ENCODE measurements at places on chromosomes 11 and 22. TPM values are rescaled to one million over a fixed set of nuclear protein-coding genes. Genes with fewer than 3 reads are reported as not detected.

DNA sequence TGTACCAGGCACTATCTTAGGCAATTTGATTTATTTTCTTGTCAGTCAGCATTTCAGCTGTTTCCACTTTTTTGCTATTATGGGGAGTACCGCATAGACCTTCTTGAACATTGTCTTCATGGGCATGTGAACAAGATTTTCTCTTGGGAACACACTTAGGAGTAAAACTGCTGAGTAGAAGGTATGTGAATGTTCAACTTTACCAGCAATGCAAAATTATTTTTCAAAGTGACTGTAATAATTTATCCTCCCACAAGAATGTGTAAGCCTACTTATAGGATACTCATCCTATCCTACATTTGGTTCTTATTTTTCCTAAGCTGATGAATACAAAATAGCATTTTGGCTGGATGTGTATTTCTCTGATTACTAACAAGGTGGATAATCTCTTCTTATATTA lies 132.0 kb upstream of the NAV2 start:
- DNase-seq = no peak

DNA sequence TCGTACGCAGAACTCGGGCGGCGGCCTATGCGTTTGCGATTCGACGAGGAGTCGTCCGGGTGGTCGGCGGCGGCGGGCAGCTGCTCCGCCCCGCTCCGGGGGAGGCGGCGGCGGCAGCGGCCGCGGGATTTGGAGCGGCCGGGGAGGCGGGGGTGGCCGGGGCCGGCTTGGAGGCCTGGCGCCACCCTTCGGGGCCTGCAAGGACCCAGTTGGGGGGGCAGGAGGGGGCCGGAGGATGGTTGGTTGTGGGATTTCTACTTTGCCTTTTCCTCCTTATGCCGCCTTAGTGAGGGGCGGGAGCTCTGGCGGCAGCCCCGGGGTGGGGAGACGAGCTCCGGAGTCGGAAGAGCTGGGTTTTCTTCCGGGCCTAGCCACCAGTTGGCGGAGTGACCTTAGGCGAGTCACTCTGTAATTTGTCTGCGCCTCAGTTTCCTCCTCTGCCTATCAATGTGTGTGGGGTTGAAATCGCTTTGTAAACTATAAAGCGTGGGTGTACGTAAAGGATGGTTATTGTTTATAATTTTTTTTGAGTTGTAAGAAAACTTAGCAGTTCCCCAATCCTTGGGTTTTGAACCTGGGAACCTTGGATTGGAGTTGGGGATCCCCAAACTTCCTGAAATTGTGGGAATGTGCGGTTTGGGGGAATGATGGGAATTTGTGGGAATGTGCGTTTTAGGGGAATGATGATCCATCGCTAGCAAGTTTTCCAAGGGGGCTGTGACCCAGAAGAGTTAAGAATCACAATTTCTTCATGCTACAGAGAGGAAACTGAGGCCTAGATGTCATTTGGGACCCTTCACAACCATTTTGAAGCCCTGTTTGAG lies 679 bp downstream of the TUG1 start:
- DNase-seq = peak; percentile 62

- no peak for DNase-seq
Observed at GRCh38 chr11:40384991-40385390, 1074.5 kb downstream of the LRRC4C start.

- peak; percentile 3 for DNase-seq
Observed at GRCh38 chr11:2519862-2520735, 75.3 kb downstream of the KCNQ1 start.

- no peak for DNase-seq
Observed at GRCh38 chr11:65375012-65375411, 7.4 kb downstream of the SLC25A45 start.

GRCh38 chr11:13260963-13261588 lies 16.5 kb upstream of the BMAL1 start:
- no peak for DNase-seq

GRCh38 chr11:34654483-34655334 lies 33.8 kb downstream of the EHF start:
- DNase-seq = peak; percentile 20

DNA sequence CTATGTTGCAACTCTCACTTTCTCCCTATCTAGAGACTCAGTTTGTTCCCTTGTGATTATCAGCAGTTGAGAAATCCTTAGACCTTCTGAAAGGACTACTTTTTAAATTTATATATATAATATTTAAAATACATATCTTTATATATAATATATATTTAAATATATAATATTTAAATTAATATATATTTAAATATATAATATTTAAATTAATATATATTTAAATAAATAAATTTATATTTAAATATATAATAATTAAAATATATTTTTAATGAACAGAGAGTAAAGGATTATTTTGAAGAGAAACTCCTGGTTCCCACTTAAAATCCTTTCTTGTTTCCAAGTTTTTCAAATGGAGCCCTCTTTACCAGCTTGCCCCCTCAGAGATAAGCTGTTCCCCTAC lies 83.7 kb upstream of the TRIM77 start:
- no peak for DNase-seq

DNA sequence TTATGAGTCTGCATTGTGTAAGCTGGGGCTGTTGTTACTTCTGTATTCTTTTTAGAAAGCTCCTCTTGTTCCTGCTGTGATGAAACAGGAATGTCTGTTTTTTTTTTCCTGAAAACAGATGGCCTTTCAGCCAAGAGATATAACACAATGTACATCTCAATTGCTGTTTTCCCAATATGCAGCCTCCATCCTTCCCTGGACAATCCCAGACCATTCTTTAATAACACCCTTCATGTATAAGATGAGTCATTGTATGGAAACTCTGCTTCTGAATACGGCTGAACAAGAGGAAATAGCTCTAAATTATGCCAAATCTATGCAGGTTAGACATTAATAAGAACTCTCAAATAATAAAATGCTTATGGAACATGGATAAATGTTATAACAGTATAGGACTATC lies 60.2 kb upstream of the LRRC4C start:
- no peak for DNase-seq

- DNase-seq = no peak
Observed at GRCh38 chr22:50320116-50320515, 6.7 kb downstream of the DENND6B start.

GRCh38 chr22:25066861-25067435 lies 114.4 kb downstream of the KIAA1671 start:
- no peak for DNase-seq

DNA sequence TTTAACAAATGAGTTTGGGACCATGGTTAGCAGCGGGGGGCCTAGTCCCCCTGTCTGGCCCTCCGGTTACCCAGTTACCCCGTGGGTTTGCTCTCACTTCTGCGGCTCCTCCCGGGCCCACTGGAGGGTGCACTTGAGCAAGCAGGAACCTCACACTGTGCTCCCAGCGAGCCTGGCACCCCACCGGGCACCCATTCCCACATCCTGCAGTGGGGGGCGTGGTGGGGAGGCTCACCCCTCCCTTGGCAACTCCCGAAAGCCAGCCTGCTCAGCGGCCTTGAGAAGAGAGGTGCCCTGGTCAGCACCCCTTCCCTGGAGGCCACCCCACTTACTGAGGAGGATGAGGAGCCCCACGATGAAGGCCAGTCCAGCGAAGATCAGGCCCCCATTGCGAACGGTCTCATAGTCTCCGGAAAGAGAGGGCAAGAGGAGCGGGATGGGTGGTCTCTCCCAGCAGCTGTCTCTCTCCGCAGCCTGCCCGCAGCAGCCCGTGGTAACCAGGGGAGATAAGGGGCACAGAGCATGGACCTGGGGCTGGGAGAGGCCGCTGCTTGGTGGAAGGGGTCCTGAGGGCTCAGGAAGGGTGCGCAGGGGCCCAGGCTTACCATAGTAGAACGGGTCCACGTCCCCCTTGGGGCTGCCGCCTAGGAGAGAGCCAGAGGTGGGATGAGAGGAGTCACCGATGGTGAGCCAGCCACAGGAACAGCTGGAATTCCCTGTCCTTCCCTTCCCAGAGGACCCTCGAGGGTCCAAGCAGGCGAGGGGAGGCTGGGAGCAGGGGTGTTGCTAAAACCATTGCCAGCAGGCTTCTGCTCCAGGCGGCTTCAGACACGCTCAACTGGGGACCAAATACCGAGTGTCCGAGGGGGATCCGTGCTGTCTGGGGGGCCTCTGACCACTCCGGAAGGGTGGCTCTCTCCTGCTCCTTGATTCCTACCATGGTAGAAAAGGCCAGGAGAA lies 2.2 kb downstream of the FXYD2 start:
- peak; percentile 80 for DNase-seq

GRCh38 chr11:103050351-103050750 lies 41.6 kb downstream of the DCUN1D5 start:
- DNase-seq = no peak

GRCh38 chr22:27866135-27867084 lies 52.6 kb downstream of the PITPNB start:
- DNase-seq = no peak

DNA sequence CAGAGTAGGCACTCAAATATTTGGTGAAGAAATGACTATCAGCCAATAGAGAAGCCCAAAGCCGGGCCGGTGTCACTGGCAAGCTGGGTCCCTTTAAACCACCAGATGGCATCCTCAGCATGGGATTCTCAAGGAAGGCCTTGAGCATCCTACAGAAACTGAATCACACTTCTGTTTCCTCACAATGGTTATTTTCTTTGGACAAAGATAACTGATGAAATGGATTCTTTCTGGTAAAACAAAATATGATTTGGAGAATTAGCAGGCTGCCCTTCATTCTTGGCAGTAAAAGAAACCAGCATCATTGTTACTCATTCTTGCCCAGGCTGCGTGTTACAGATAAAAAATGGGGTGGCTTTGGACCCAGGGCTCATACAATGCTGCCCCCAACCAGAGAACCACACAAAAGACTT lies 30.3 kb upstream of the ASPHD2 start:
- DNase-seq = peak; percentile 82

DNA sequence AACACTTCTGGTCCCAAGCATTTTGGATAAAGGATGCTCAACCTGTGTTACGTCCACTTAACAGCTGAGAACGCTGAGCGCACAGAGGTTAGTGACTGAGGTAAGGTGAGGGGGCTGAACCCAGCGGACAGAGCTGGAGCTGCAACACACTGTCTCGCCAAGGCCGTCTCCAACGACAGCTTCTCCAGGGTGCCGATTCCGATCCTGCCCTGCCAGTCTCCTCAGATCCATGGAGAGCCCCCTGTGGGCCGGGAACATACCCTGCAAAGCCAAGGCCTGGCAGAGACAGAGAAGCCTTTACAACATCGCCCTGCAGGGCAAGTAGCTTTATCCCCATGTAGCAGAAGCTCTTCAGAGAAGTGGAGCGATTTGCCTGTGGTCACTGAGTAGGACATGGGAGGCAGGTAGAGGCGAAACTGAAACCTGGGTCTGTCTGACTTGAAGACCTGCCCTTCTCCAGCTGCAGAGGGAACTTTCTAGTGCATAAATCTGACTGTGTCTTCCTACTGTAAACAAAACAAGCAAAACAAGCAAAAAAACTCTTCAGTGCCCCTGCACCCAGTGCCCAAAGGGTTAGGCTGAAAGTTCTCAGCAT lies 72.8 kb downstream of the SCUBE1 start:
- DNase-seq = no peak

DNA sequence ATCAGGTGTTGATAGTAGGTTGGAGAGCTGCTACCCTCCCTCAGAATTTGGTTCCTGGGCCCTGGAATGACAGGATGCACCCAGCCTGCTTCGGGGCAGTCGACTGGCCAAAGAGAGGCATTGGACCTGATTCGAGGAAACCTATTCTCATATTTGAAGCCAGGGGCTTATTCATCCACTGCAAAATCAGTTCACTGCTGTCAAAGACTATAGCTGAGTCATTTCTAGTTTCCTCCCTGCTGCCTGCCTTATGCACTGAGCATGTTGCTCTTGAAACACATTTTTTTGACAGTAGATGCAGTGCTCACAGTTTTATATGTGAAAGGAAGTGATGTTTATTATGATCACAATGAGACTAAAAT lies 565.4 kb downstream of the ETS1 start:
- no peak for DNase-seq

DNA sequence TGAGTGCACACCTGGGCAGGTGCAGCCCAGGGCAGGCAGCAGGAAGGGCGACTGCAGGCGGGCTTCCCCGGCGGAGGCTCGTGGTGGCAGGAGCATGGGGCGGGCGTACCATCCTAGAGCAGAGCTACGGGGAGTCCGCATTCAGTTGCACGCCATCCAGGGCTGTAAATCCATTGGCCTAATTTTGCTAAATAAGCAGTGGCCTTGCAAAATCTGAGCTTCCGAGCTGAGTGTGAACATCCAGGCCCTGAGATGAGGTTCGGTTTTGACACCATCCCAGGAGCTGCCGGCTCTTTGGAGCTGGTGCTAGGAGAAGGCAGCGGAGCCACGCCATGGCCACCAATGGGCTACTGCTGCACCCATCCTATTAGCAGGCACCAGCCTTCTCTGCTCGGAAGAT lies 664.8 kb downstream of the BRD1 start:
- DNase-seq = no peak

DNA sequence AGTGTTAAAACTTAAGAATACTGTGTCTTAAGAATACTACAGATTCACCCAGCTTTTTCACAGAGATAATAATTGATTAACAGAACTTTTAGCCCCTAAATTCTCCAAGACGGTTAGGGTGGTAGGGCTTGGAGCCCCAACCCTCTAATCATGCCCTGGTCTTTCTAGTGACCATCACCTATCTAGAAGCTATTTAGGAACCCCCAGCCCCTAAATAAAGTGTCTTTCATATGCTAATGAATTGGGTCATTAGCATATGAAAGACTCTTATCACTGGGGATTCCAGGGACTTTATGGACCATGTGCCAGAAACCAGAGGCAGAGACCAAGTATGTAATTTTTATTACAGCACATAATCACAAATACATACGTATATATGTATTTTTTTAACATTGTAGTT lies 999.7 kb upstream of the RAG2 start:
- DNase-seq = no peak

DNA sequence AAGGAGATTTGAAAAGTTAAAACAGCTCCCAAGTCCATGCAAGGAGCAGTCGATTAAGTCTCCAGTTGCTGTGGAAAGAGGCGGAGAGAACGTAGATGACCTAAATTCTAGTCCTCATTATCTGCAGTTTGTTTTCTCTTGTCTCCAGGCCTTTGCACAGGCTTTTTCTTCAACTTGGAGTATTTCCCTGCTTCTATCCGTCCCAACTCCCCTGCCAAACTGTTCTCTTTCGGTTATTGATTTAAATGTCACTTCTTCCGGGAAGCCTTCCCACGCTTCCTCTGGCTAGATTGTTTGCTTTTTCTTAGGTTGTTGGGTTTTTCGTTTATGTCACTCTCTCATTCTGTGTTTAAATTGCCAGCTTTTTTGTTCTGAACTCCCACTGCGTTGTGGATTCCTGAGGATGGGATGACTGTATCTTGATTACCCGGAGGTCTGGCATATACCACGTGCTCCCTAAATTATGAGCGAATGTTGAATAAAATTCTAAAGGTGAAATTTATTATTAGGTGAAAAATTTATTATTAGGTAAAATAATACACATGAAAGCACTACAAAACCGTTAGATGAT lies 463 bp downstream of the TMEM126B start:
- peak; percentile 58 for DNase-seq

GLYAT gene
- total RNA-seq = not detected

MYO18B gene
- 0.53 TPM for total RNA-seq

EHF gene
- total RNA-seq = 0.25 TPM

CBL gene
- 33.2 TPM for total RNA-seq

RIMBP3C gene
- total RNA-seq = 0.33 TPM

PTPRJ gene
- 21.3 TPM for total RNA-seq

GSTT2B gene
- not detected for total RNA-seq

KCNE3 gene
- not detected for total RNA-seq

OR8G1 gene
- total RNA-seq = not detected

HPX gene
- 0.16 TPM for total RNA-seq

MMP7 gene
- not detected for total RNA-seq

TEF gene
- total RNA-seq = 1.7 TPM

MPZL2 gene
- 26.7 TPM for total RNA-seq

RIBC2 gene
- total RNA-seq = 6.3 TPM
